ENCODE measurements at places on chromosomes 5 and 9.

GRCh38 chr9:16289639-16290038, 580.8 kb downstream of the BNC2 start:
- peak; percentile 8 for DNase-seq

- DNase-seq: peak; percentile 90
Measured at GRCh38 chr5:170752257-170753215, 31.0 kb upstream of the GABRP start.

- no peak for DNase-seq
Measured at GRCh38 chr9:88536951-88537760, 2.2 kb downstream of the NXNL2 start.

DNA sequence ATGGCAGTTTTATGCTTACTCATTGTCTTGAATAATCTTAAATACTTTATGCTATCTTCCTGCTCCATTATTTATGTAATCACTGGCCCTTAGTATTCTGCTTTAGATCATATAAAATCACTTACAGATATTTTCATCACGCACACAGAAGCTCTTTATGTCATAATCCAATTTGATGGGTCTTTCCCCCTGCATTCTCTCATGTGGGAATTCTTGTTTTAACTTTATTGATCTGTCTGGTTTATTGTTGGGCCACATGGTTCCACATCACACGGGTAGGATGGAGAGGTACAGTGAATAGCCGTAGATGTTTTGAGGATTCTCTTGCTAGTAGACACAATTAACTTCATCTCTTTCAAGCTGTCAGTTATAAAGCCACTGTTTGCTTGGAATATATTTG, 27.0 kb downstream of the PLPPR1 start:
- DNase-seq: no peak

- DNase-seq: no peak
Measured at GRCh38 chr9:20684875-20685696, 1.0 kb downstream of the FOCAD start.

DNA sequence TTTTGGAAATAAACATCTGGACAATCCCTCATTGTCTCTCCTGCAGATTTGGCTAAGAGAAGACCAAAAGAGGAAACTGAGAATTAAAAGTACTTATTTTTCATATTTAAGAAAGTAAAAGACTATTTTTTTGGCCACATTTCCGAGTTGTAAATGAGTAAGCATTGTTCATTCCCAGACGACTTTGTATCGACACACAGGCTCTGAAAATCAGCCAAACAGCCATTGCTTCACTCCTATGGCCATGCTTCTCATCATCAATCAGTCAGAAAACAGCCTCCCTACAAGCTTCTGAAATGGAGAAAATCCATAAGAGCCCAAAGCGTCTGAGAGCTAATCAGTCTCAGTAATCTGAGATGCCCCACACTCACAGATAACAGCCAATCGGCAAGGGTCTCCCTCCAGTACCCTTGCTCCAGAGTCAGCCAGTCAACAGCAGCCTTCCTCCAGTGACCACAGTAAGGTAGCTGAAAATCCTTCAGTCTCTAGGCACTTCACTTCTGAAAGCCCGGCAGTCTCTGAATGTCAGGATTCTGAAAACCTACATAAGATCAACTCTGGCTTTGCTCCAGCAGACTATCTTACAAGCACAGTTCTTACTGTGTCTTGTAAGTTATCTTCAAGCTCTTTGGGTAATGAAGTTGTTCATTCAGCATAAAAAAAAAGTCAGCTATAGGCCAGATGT, 30.9 kb downstream of the CDO1 start:
- peak; percentile 40 for DNase-seq

DNA sequence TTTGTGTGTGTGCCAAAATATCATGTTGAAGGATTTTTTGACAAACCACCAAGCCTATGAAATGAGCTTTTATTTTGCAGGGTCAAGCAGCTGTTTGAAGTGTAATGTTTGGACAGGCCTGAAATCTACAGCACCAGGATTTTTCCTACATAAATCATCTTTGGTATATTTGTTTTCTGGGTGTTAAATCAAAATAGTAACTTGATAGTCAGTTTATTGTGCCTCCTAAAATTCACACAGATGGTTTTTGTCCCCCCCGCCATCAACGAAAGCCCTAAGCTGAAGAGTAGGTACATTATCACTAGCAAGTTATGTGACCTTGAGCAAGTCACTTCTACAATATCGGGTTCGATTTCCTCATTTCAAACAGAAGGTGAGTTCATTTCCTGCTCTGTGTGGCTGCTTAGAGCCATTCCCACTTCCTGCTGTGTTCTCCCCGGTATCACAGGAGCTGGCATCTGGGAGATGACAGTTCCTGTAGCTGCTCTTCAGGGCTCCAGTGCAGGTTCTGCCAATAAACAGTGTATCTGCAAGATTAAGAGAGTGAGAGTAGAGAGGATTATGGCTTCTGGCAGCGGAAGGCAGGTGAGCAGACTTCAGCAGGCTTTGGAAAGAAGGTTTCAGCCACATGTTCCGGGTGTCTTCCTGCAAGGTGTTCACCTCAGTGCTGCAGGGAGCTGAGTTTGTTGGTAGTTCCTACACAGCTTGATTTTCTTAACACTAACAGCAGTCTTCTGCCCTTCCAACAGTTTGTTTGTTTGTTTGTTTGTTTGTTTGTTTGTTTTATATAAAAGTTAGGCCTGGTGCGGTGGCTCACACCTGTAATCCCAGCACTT, 48.4 kb upstream of the GNE start:
- DNase-seq: peak; percentile 14

DNA sequence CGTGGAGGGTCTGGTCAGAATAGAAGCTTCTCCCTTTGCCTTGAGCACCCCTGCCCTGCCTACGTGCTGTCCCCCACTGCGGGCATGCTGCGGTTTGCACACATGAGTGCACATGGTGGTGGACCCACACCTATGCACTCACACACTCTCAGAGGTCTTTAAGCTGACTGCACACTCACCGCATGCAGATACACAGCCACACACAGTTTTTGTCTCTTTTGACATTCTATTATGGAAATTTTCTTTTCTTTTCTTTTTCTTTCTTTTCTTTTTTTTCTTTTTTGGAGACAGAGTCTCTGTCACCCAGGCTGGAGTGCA, 584 bp upstream of the ARID3C start:
- DNase-seq: no peak

DNA sequence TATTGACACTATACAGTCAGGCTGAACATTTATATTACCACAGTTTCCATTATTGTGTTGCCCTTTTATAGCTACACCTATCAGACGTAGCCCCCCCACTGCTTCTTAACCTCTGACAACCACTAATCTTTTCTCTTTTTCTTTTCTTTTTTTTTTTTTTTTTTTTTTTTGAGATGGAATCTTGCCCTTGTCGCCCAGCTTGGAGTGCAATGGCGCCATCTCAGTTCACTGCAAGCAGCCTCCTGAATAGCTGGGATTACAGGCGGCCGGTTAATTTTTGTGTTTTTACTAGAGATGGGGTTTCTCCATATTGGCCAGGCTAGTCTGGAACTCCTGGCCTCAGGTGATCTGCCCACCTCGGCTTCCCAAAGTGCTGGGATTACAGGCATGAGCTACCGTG, 75.4 kb downstream of the UHRF2 start:
- no peak for DNase-seq

GRCh38 chr5:157046041-157046440, 12.9 kb downstream of the HAVCR1 start:
- DNase-seq: peak; percentile 45

DNA sequence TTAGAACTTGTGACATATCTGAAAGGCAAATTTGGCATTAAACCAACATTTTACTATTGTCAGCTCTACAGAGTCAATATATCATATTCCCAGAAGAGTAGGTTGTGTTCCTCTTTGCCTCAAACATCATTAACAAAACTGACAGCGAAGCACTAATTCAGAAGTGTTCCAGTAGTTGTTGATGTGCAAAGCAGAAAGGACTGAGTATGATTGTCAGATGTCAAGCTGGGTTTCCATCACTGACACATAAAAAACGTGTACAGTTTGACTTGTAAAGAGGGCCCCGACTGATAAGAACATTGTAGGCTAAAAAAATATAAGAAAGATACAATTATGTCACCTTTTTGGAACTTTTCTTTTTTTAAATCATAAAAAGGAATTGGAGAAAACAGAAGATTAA, 101.5 kb upstream of the ZNF608 start:
- peak; percentile 48 for DNase-seq

GRCh38 chr5:68116868-68117411, 98.6 kb upstream of the PIK3R1 start:
- no peak for DNase-seq

- DNase-seq: no peak
Measured at GRCh38 chr9:131299961-131300347, 10.4 kb downstream of the PLPP7 start.
